Kidney (tissue), 22 donors: ENCODE measurements at places on chromosomes 12 and 14.

DNA sequence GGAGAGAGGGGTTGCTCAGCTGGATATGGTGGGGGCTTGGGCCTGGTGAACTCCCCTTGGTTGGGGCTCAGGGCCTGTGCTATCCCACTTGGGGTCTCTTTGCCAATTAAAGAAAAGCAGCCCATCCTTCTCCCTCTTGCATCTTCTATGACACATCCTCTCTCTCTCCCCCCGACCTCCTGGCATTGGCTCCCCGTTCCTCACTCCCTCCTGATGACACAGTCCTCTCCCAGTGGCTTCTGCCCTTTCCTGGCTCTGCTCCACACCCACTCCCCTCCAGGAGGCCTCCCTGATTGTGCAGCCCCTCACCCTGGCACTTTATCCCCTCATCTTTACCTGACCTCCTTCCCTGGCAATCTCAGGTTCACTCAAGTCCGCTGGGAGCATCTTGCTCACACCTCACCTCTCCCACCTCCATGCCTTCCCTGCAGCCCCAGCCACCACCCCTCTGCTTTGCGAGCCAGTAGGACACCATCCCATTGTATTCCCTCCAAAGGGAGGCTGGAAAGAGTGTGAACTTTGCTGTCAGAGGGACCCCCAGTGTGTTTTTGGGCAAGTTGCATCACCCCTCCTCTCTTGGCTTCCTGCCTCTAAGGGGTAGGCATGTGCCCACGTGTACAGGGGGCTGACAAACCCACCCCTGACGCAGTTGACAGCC, 10.7 kb downstream of the KRT80 start:
- no peak for DNase-seq

DNA sequence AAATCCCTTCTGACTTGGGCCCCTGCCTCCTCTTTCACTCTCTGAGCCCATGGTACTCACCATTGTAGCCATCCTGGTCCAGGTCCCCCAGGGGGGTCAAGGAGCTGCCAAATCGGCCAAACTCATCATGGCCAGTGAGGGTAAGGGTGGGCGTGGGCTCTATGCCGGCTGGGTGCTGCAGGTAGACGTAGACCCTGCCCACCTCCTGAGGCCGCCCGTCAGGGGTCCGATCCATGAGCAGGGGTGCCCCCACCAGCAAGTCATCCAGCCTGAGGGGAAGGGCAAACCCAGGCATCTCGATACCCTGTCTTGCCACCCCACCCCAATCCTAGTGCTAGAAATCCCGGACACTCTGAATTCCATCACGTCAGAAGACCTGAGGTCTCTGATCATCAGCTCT, 14.0 kb downstream of the ITGA5 start:
- DNase-seq = no peak

DNA sequence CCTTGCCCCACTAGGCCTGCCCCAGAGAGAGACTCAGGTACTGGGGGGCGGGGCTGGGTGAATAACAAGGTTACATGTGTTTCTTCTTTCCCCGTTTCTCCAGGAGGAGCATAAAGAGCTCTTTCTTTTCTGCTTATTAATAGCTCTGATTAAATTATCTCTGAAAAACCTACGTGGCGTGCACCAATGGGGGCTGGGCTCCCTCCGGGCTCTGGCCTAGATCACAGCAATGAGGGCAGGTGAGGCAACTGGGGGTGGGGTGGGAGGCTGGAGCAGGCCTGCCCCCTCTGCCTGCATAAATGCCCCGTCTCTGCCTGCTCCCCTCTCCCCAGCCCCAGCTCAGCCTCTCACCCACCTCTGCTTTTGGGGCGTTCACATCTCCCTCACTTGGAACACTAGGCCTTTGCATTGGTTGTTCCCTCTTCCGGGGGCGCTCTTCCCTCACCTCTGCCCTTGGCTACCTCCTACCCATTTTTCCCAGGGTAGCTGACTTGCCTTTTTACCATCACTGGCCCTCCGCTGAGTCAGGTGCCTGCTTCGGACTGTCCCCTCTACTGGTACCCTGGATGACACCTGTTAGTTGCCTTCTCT, 4.1 kb upstream of the FAM222A start:
- no peak for DNase-seq

DNA sequence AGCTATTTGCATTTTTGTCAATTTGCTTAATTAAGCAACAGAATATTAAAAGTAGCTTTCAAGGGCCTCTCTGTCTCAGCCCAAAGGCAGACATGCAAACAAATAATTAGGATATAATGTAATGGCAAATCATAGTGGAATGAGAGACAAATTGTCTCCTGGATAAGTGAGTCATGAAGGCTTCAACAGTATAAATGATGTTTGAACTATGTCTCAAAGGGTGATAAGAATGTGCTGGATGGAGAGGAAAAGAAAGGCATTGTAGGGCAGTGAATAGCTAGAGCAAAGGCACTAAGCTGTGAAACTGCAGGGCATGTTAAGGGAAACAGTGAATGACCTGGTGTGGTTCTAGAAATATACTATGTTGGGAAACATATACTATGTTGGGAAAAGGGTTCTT, 53.5 kb upstream of the PPP1R12A start:
- no peak for DNase-seq

DNA sequence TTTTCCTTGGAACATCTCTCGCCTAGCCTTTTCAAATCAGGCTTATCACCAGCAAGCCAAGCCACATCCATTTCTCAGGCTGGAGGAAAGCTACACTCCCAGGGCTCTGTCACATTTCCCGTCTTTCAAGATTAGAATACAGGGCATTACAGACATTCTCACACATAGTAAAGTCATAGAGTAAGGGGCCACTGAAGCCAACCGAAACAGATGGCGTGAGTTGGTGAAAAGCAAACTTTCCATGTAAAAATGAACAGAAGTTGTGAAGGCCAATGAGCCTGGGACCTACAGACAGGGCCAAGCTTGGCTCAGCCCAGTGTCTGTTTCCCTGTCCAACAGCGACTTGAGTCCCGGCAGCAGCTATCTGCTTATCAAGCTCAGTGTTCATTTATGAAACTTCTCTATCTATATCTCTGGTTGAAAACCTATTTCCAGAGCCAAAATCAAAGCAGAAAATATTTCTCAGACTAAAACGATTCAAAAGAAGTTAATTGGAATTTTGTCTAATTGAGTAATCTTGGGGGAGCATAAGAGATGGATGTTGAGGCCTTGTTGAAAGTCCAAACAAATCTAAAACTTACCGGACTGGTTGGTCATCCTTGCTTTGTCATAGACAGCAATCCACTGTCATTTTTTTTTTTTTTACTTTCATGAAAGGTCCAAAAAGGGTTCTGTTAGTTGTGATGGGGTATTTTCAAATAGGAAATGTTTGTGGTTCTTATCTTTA, 105.6 kb downstream of the DAAM1 start:
- no peak for DNase-seq

GRCh38 chr12:52171950-52172512, 19.8 kb downstream of the KRT80 start:
- DNase-seq = no peak

- peak; percentile 67 for DNase-seq
These were observed 75.8 kb downstream of the C12orf50 start for GRCh38 chr12:87953256-87953860.

DNA sequence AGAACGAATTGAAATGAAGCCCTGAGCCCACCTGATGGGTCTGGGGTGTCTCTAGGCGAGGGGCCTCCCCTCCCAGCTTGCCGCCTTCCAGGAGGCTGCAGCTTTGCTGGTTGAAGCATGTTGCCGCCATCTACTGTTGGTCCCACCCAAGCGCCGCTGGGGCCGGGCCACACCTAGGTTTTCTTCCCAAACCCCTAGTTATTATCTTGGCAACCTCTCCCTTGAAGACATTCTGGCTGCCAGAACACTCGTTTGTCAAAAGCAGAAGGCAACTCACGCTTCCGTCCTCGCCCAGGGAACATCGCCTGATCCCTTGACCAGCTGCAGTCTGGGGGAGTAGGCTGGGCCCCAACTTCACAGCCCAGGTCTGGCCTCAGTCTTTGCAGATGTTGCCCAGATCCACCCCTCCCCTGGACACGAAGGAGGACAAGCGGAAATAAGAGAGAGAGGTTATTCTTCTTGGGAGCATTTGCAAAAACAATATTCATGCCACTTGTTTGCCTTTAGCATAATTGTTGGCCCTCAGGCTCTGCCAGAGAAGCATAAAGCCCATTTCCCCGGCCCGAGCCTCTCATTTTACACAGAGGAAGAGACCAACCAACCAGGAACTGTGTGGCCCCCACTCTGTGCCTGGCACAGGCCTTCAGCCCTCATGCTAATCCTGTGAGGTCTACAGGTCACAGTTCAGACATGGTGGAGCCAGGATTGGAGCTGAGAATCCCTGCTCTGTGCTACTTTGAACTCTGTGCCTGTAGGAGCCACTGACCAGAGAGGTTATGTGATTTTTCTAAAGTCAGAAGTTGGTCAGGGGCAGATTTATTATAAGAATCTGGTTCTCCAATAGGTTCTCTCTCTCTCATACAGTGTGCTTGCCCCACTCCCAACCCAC, 6.8 kb downstream of the EMP1 start:
- DNase-seq = peak; percentile 56

GRCh38 chr12:109652233-109652976, 61.2 kb upstream of the FAM222A start:
- DNase-seq = no peak

GRCh38 chr12:58253663-58254062, 312.3 kb downstream of the ATP23 start:
- no peak for DNase-seq

- DNase-seq = no peak
These were observed 250.2 kb downstream of the CACNA1C start for GRCh38 chr12:2302711-2303580.

DNA sequence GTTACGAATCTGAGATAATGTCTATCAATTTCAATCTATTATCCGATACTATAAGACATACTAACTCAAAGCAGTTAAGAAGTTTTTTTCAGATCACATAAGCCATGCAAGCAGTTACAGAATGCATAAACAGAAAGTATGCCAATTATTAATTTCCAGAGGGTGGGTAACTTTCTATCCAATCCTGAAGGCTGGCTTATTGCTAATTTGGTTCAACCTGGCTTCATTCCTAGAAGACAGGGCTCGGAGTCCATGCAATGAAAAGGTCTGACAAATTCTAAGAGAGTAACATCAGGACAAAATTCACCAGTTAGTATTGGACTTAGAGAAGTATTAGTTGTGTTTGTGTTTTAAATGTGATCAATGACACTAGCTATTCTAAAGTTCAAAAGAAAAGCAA, 15.0 kb downstream of the FERMT2 start:
- DNase-seq = no peak

DNA sequence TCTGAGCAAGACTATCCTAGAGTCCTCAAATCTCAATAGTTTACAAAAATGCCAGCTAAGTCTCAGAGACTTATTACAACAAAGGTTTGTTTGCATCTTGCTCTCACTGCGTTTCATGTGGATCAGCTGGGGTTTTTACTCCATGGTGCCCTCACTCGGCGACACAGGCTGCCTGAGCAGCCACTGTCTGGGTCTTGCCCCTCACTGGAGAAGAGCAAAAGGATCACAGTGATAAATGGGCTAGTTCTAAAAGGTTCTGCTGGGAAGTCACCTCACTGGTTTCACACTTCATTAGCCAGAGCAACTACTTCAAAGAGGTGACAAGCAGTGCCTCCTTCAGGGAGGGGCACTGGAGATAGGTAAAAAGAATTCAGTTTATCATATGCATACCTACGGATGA, 392.0 kb downstream of the RPL10L start:
- DNase-seq = no peak

DNA sequence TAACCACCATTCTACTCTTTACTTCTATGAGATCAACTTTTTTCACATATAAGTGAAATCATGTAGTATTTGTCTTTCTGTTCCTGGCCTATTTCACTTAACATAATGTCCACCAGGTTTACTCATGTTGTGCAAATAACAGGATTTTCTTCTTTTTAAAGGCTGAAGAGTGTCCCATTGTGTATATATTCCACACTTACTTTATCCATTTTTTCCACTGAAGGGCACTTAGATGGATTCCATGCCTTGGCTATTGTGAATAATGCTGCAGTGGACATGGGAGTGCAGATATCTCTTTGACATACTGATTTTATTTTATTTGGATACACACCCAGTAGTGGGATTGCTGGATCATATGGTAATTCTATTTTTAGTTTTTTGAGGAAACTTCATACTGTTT, 181.1 kb upstream of the HMGA2 start:
- DNase-seq = no peak

- peak; percentile 61 for DNase-seq
These were observed 41.6 kb downstream of the UBE3B start for GRCh38 chr12:109518820-109519665.

DNA sequence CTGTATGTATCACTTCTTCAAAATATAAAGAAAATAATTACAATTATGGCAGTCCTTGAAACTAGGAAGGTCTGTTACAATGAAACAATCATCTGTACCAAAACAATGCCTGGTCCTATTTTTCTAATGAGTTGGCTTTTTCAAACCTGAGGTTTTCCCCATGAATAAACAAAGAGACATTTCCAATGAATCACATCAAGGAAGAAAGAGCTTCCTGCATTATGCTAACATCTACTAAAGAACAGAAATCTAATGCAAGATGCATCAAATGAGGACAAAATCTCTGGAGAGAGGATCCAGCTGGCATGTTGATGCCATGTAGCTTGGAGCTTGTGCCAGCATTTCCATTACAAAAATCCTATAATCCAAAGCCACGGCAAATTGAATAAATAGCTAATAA, 29.3 kb downstream of the NIN start:
- DNase-seq = no peak

DNA sequence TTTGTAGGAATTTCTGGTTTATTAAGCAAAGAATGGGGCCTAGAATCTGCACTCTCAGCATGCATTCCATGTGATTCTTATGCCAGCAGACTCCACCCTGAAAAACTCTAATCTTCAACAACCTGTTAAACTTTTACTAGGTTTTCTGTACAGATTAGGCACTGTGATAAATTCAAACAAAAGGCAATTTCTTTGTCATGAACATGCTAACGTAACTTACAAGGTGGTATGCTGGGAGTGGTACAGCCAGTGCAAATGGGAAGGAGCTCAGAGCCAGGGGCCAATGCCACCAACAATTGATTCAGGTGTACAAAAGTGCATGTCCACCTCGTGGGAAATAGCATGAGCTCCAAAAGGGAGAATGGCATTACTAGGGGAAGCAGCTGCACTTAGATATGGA, 83.0 kb downstream of the PPFIBP1 start:
- no peak for DNase-seq

GRCh38 chr14:93007225-93007997, 84.5 kb downstream of the CHGA start:
- DNase-seq = no peak

DNA sequence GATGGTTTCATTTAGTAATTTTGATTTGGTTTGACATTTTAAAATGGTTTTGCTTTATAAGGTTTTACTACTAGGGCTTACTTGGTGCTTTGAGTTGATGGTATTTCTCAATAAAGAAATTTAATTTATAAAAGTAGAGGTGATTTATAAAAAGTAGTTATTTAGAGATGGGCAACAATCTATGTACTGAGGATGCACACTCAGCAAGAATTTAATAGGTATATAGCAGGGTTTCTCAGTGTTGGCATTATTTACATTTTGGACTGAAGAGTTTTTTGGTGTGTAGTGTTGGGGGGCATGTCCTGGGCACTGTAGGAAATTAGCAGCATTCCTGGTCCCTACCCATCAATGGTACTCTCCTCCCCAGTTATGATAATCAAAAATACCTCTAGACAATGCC, 47.7 kb downstream of the PPHLN1 start:
- DNase-seq = no peak
